ENCODE measurements at places on chromosomes 5 and 9.

GRCh38 chr5:125236007-125236406, 489.6 kb upstream of the ZNF608 start:
- DNase-seq = no peak

DNA sequence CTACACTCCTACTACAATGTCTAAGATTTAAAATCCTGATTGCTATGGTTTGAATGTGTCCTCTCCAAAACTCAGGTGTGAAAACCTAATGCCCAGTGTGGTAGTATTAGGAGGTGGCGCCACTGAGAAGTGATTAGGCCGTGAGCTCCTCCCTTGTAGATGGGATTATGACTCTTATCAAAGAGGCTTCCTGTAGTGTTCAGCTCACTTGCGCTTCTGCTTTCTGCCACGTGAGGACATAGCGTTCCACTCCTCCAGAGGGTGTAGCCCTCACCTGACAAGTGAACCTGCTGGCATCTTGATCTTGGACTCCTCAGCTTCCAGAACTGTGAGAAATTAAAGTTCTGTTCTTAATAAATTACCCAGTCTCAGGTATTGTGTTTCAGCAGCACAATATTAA, 33.0 kb upstream of the WHRN start:
- DNase-seq = no peak

GRCh38 chr5:33764786-33765185, 127.0 kb downstream of the ADAMTS12 start:
- no peak for DNase-seq

- DNase-seq = no peak
Measured at GRCh38 chr5:171689853-171690417, 95.7 kb upstream of the SMIM23 start.

- DNase-seq = no peak
Measured at GRCh38 chr5:78515670-78516069, 132.9 kb downstream of the LHFPL2 start.

GRCh38 chr9:135985459-135985774, 24.2 kb upstream of the UBAC1 start:
- no peak for DNase-seq

- no peak for DNase-seq
Measured at GRCh38 chr9:72586388-72587130, 65.2 kb downstream of the TMC1 start.

DNA sequence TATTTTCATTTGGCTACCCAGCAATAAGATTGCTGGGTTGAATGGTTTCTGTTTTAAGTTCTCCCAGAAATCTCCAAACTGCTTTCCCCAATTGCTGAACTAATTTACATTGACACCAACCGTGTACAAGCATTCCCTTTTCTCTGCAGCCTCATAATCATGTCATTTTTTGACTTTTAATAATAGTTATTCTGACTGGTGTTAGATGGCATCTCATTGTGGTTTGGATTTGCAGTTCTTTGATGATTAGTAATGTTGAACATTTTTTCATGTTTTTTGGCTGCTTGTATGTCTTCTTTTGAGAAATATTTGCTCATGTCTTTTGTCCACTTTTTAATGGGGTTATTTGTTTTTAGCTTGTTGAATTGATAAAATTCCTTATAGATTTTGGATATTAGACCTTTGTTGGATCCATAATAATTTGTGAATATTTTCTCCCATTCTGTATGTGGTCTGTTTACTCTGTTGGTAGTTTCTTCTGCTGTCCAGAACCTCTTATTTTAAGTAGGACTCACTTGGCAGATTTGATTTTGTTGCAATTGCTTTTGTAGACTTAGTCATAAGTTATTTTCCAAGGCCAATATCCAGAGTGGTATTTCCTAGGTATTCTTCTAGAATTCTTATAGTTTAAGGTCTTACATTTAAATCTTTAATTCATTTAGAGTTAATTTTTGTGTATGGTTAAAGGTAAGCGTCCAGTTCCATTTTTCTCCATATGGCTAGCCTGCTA, 793.7 kb downstream of the BRINP1 start:
- no peak for DNase-seq

DNA sequence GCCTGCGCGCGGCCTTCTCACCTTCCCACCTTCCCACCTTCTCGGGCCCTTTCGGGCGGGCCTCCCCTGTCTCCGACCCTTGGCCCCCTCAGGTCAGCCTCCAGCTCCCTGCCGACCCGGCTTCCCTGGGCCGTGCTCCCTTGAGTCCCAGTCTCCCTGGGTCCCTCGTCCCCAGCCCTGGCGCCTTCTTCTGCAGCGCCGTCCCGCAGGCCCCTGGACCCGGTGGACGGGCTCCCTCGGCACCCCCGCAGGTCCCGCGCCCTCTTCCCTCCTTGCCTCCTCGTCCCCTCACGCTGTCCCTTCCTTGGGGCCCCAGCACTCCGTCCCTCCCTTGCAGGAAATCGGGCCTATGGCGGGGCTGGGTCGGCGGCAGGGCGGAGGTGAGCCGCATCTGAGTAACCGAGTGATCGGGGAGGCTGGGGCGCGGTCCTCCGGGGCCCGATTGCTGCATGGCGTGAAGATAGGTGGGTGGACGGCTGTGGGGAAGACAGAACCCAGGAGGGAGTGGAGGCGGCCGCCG, 7.6 kb downstream of the ARPC5L start:
- peak; percentile 51 for DNase-seq

DNA sequence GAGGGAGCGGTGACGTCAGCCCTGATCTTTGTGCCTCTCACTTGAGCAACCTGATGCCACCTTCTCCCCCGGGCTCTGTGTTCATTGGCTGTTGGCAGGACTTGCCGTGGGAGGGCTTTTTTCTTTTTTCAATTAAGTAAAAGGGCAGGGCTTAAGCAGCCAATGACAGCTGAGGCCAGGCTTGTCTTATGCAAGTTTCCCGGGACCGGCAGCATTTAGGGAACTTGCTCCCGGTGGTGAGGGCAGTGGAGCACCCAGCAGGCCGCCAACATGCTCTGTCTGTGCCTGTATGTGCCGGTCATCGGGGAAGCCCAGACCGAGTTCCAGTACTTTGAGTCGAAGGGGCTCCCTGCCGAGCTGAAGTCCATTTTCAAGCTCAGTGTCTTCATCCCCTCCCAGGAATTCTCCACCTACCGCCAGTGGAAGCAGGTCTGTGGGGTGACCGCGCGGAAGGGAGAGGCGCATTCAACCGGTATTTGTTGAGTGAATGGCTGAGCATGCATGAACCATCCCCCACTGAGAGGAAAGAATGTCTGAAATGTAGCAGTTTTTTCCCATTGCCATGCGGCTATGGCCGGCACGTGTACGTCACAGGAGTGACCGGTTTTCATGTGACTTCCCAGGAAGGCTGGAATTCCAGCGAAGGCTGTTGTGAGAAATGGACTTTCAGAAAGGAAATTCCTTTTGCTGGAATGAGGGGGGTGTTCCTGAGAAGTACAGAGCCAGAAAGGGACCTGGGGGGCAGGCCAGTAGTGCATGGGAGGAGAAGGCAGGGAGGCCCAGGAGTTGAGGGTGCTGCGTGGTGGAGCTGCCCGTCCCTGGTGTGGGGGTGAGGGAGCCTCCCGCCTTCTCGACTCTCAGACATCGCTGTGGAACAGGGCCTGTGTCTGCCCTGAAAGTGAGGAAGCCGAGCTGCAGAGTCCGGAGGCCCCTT, 29.0 kb downstream of the PTGES2 start:
- DNase-seq = peak; percentile 98

- no peak for DNase-seq
Measured at GRCh38 chr5:122295138-122295537, 16.9 kb upstream of the SNCAIP start.

DNA sequence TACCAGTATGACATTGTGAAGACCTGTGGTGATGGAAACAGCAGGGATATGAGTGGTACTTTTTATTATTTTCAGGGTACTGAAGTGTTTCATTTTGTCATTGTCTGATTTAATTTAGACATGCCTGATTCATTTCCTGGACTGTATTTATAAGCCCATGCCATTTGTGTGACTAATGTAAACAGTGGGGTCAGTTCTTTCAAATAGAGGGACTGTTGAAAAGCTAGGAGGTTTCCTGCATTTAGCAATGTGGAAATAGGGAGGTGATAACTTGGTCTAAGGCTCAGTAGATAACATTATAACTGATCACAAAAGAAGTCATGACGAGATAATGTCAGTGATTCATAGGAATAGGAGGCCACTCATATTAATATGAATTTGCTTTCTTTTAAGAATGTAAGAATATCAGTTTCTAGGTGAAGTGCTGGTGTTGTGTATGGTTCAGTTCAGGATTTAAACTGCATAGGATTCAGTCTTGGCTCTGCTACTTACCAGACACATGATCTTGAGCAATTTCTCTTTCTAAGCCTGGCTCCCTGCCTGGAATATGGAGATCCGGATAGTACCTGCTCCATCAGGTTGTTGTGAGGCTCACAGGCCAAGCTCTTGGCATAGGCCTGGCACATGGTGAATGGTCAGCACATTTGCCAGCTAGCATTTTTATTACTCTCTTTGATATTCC, 7.5 kb downstream of the RASGRF2 start:
- DNase-seq = peak; percentile 83
